ENCODE measurements at places on chromosomes 4 and X. TPM values are rescaled to one million over a fixed set of nuclear protein-coding genes. Genes with fewer than 3 reads are reported as not detected.

DCAF16 gene
- 26.1 TPM for total RNA-seq

VGLL1 gene
- total RNA-seq, result not detected

TMEM150C gene
- 6.9 TPM for total RNA-seq

CT45A3 gene
- not detected for total RNA-seq

- no peak for DNase-seq
Observed at GRCh38 chr4:21893136-21893535, 55.4 kb downstream of the KCNIP4 start.

DNA sequence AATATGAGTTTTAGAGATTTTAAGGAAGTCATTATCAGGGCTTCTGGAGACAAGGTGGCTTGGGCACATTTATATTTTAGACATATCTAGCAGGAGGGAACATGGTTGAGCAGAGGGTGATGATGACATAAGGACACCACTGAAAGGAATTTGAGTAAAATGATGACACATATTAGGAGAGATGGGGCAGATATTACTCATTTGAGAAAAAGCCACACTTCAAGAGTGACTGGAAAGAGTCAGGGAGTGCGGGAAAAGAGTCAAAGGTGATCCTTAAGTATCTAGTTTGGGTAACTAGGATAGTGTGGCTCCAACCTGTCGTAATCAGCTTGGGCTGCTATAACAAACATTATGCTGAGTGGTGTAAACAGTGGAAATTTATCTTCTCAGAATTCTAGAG, 377.7 kb downstream of the PACRGL start:
- no peak for DNase-seq

DNA sequence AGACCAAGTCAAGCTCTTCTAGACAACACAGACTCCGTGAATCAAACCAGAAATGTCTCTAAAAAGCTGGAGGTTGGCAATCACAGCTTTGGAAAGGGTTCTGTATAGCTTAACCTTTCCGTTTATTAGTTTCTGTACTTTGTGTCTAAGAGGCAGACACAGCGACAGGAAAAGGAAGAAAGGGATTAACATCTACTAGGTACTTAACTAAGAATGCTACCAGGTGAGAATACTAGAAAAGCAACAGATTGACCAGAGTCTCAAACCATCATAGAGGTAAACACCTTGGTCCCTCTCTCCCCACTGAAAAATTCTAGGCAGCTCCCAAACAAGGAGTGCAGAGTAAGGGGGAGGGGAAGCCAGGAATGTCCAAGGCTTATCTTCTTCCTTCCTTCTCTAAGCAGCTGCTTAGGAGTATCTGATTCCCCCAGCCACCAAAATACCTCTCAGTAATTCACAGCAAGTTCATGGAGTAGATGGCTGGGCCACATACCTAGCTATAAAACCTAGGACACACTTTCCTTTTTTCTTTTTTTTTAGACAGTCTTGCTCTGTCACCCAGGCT, 80.8 kb downstream of the APBB2 start:
- DNase-seq, result no peak

DNA sequence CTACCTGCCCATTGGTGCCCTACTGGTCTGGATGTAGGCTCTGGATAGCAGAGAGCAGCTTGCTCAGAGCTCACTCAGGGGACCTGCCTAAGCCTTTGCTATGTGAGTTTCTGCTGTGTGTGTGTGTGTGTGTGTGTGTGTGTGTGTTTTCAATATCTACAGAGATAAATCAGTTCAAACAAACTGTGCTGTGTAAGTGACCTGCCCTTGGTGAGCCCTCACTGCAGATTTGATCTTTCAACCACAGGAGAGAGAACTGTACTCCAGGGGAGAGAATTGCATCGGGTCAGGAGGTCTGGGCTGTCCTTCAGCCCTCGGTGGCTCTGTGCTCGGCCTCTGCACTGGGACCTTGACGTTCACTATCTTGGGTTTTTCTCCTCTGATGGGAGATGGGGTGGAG, 35.0 kb upstream of the CDKN2AIP start:
- DNase-seq, result no peak

GRCh38 chr4:74654230-74654681, 140.1 kb downstream of the BTC start:
- no peak for DNase-seq

DNA sequence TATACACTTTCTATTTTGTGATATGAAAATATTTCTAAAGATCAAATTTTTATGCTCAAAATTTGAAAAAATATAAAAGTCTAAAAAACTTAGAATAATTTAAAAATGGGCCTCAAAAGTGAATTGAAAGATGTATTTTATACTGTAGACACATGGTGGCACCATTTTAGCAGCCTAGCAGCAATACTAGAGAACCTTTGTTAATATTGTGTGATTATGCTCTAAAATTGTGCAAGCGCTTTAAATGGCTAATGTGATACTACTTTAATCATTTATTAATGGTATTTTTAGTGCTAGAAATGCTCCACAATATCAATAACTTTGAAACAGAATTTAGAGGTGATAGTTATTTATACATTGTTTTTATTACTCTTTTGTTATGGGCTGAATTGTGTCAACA, 3.7 kb upstream of the GUF1 start:
- no peak for DNase-seq

- no peak for DNase-seq
Observed at GRCh38 chrX:45849261-45849862, 648.7 kb upstream of the DIPK2B start.

DNA sequence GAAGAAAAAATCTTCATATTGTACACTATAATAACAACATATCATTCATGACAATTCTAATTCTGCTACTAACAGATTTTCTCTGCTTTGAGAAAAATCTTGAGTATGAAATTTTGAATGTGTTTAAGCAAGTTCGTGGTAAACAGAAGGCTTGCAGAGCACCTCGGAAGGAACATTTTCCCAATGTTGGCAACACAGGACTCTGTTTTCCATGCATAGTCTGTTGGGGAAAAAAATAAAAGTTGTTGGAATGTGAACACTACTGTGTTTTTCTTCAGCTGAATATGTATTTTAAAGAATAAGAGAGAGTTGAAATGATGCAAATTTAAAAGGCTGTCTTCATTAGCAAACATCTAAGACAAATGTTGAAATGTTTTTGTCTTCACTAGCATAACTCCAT, 54.7 kb upstream of the ANXA10 start:
- DNase-seq, result no peak

DNA sequence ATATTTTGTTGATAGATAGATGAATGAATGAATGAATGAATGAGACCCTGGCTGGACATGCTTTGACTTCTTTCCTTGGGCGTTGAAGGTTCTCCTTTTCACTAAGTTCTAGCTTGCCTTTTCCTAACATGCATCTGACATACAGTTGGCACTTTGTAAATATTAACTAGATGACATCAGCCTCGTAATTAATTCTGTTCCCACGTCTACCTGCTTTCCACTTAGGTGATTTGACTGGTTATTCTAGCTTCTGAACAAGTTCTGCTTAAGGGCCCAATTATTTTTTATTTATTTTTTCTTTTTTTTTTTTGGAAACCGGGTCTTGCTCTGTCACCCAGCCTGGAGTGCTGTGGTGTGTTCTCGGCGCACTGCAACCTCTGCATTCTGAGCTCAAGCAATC, 13.9 kb upstream of the RASL11B start:
- DNase-seq, result no peak

GRCh38 chr4:107619066-107619465, 101.0 kb downstream of the PAPSS1 start:
- no peak for DNase-seq

Data from lower lobe of right lung (tissue), 2 donors.